ENCODE measurements at places on chromosomes 4 and X.

DNA sequence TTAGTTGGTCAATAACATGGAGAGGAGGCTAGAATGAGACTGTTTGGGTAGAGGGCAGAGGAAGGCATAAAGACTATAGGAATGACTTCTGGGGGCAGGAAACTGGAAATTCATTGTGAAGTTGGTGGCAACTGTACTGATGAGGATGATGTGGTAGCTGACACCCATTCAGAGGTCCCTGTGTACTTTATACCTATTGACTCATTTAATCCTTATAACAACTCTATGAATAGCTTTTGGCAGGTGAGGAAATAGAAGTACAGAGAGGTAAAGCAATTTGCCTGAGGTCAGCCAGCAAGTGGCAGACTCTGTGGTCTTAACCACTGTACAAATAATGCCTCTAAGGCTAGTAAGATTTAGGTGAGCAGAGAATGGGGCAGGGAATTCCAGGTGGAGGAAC, 100.1 kb downstream of the GATB start:
- DNase-seq: no peak

- DNase-seq: no peak
Measured at GRCh38 chr4:183396227-183396637, 48.2 kb upstream of the CDKN2AIP start.

DNA sequence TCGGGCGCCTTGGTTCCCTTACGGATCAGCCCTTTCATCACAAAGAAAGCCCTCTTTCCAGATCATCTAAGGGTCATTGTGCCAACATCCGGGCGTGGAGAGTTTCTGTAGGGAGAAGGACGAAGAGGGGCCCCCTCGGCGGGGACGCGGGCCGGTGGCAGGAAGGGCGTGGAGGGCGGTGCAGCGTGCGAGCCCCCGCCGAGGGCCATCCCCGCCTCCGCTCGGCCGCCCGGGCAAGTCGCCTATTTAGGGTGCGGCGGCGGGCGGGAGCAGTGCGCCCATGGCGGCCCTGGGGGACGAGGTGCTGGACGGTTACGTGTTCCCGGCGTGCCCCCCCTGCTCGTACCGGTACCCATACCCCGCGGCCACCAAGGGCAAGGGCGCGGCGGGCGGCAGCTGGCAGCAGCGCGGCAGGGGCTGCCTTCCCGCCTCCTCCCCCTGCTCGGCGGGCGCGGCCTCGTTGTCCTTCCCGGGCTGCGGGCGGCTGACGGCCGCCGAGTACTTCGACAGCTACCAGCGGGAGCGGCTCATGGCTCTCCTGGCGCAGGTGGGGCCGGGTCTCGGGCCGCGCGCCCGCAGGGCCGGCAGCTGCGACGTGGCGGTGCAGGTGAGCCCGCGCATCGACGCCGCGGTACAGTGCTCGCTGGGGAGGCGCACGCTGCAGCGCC, at the start of gene ZAR1:
Gene ZAR1 (plus strand): TSS at position 241 of the 668 bp plus-strand sequence. CDS start 40 bp downstream, at position 281.
- no peak for DNase-seq

DNA sequence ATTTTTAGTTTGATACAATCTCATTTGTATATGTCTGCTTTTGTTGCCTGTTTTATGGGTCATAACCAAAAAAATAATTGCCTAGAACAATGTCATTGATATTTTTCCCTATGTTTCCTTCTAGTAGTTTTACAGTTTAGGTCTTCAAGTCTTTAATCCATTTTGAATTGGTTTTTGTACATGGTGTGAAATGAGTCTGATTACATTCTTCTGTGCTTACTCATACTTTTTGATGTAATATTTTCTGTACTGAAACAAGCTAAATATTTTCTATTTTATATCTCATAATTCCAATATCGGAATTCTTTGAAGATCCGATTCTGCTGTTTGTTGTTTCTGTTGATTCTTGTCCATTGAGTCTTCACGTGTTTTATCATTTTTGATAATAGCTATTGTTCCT, 10.6 kb downstream of the TMEM156 start:
- DNase-seq: no peak

DNA sequence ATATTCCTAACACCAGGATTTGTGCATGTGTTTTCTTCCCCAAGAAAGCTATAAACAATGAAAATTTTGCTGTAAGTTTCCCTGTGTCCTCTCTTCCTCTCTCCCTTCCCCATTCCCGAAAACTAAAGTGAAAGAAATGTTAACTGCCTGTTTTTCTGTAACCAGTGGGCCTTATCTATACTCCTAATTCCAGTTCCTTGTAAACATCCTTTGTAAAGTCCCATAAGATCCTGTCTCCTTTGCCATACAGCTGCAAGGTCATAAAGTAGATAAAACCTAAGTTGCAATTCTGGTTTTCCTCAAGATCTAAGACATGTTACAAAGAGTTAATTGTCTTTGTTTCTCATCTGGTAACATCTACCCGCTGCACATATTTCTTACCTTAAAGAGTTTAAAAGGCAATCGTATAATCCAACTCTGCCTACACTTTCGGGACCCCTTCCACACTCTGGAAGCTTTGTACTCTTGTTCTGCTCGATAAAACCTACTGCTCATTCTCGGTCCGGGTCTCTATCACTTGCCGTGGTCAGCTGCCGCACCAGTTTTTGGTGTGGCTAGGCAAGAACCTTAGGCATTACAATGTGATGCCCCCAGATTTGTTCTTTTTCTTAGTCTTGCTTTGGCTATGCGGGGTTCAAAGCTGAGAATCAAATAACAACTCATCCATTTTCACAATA, 20.5 kb downstream of the UGT2B7 start:
- no peak for DNase-seq

Data from stimulated activated CD8-positive, alpha-beta memory T cell treated with anti-CD3 and anti-CD28 coated beads, Interleukin-7, amount 100 ng/mL, for 1 hour (primary cell).